ENCODE measurements at places on chromosomes 11 and 22. TPM values are rescaled to one million over a fixed set of nuclear protein-coding genes. Genes with fewer than 3 reads are reported as not detected.

DBX1 gene
- total RNA-seq, result not detected

TNNI2 gene
- total RNA-seq, result not detected

OR56A1 gene
- total RNA-seq, result not detected

RIBC2 gene
- total RNA-seq, result 2.1 TPM

SPTY2D1 gene
- 17.6 TPM for total RNA-seq

RBM4B gene
- 19.0 TPM for total RNA-seq

BDNF gene
- 8.8 TPM for total RNA-seq

TSGA10IP gene
- not detected for total RNA-seq

LIF gene
- total RNA-seq, result 20.1 TPM

ASCL2 gene
- not detected for total RNA-seq

PDGFB gene
- 3.7 TPM for total RNA-seq

DGAT2 gene
- 1.2 TPM for total RNA-seq

TMEM132A gene
- 91.4 TPM for total RNA-seq

POTEH gene
- not detected for total RNA-seq

EMID1 gene
- 0.29 TPM for total RNA-seq

THY1 gene
- total RNA-seq, result 18.8 TPM

TRIM29 gene
- 19.4 TPM for total RNA-seq

SREBF2 gene
- 32.5 TPM for total RNA-seq

ACP2 gene
- 26.7 TPM for total RNA-seq

KDM4E gene
- total RNA-seq, result not detected

HBG2 gene
- not detected for total RNA-seq

THAP12 gene
- total RNA-seq, result 46.0 TPM

ENTHD1 gene
- total RNA-seq, result not detected

PGA3 gene
- not detected for total RNA-seq

OR52N4 gene
- not detected for total RNA-seq

SLC22A25 gene
- total RNA-seq, result not detected

GAB4 gene
- not detected for total RNA-seq

GLYATL1 gene
- total RNA-seq, result not detected

RIMBP3C gene
- total RNA-seq, result 0.13 TPM

ACTN3 gene
- not detected for total RNA-seq

SAA4 gene
- not detected for total RNA-seq

GLYATL2 gene
- not detected for total RNA-seq

SUSD2 gene
- total RNA-seq, result 62.5 TPM

GLB1L2 gene
- total RNA-seq, result 2.2 TPM

UBQLNL gene
- total RNA-seq, result not detected

HTR3B gene
- not detected for total RNA-seq

RAB39A gene
- total RNA-seq, result 0.36 TPM

IL17RA gene
- total RNA-seq, result 7.0 TPM

OR51B4 gene
- not detected for total RNA-seq

OR10D3 gene
- not detected for total RNA-seq

All from A549 treated with Mapracorat at 1 μM for 4 hours (cell line).